ENCODE measurements at places on chromosomes 7 and 10. TPM values are rescaled to one million over a fixed set of nuclear protein-coding genes. Genes with fewer than 3 reads are reported as not detected.

The DENND11 gene
- 12.5 TPM for total RNA-seq

The NUTM2A gene
- total RNA-seq: 0.10 TPM

- DNase-seq: no peak
Measured at GRCh38 chr10:49333192-49333591, 34.2 kb downstream of the C10orf71 start.

DNA sequence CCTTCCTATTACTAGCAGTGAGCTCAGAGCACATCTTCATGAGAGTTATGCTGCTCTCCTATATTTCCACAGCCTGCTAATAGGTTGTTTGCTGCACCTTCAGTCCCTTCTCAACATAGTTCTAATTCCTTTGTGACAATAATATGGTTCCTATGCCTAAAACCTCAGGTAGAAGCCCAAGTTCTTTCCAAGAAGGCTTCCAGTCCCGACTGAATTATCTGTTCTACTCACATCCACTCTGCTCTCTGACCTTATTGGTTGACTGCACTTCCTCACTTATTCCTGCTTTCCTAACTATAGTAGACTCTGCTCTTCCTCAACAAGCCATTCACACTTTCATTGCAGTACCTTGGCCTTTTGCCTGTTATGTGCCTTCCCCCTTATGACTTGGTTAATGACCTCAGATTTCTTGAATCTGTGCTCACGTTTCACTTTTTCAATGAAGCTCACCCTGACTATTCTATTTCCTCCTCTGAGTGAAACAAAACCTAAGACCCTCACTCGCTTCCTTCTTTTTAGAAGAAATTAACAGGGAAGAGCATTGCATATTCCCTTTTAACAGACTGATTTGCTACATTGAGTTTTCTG lies 132.7 kb downstream of the MDFIC start:
- DNase-seq: no peak

- DNase-seq: no peak
Measured at GRCh38 chr7:42453931-42454361, 216.9 kb upstream of the GLI3 start.

- no peak for DNase-seq
Measured at GRCh38 chr7:50612704-50613103, 47.5 kb upstream of the DDC start.

DNA sequence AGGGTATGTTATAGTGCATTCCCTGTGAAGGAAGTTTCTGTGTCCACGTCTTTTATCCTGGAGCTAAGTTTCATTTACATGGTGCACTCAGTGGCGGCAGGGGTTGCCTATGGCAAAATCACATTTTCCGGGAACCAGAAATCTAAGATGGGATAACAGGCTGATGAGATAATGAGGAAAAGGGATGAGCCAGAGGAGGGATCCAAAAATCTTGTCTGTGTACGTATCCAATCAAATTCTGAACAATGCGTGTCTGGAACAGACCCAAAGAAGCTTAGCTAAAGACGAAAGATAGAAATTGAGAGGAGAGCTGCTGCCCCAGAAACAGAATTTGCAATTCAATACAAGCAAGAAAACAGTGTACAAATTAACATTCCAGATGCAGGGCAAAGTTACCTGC lies 16.1 kb downstream of the LANCL2 start:
- no peak for DNase-seq

DNA sequence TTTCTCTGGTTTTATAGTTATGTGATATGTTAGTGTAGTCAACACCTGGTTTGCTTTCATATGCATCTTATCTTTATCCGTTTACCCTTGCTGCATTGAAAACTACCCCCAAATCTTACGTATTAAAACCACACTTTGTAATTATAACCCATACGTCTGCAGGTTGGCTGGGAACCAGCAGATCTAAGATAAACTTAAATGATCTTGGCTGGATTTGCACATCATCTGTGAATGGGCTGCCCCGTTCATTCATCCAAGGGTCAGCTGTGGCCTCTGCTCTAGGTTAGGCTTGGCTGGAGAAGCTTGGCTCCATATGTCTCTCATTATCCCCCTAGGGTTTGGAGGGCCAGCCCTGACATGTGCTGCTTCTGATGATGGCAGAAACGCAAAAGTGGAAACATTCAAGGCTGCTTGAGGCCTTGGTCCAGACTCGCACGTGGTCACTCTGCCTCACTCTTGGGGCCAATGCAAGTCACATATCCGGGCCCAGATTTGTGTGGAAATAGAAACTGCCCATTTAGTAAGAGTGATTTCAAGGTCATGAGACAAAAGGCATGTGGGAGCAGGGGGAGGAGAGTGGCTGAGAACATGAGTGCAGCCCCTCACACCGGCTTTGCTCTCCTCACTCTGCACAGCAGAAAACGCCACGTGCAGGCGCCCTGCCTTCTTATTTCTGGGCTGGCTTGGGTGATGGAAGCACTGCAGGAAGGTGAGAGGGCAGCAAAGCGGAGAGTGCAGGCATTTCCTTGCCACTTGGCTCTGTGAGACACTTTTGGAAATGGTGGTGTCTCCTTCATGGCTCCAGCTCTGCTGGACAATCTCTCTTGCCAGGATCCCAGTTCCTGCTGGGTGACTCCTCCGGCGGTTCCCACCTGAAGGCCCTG lies 553.8 kb downstream of the GLRX3 start:
- DNase-seq: no peak

- DNase-seq: no peak
Measured at GRCh38 chr10:91566115-91566514, 66.8 kb downstream of the PPP1R3C start.

DNA sequence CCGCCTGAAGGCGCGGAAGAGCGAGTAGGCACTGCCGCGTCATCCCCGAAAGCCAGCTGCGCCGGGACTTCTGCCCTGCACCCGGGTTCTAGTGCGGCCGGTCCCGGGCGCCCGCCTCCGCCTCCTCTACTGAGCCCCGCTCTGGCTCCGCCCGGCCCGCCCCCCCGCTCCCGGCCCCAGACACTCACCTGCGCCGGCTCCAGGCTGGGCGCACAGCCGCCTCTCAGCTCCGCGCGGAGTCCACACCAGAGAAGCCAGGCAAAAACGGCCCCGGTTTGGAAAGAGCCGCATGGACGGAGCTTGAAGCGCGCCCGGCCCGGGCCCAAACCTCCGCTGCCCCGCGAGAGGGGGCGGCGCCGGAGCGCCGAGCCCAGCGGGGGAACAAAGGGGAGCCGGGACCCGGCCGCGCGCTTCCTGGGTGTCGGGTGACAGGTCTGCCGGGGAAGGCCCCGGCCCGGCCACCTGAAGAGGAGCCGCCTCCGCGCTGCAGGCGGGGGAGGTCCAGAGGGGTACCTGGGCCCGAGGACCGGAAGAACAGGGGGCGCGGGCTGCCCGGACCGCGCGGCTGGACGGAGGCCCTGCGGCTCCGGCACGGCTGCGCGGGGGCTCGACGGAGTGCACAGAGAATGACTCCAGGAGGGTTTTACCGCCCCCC lies 168.2 kb downstream of the NRF1 start:
- DNase-seq: no peak
